SJCRH30 (cell line): ENCODE measurements at places on chromosomes 7 and 10. TPM values are rescaled to one million over a fixed set of nuclear protein-coding genes. Genes with fewer than 3 reads are reported as not detected.

DKK1 gene
- 0.38 and 0.56 TPM in 2 replicates for total RNA-seq

GRCh38 chr7:4681886-4682620 is at the start of gene FOXK1:
TSS of gene FOXK1 (plus strand) at chr7:4682295. CDS start at chr7:4682309, 14 bp downstream.
- H3K4me3 ChIP-seq = peak within 1 kb of the TSS; percentile 99
- no peaks in the 10 kb centered on the region for H3K27me3 ChIP-seq
- DNase-seq = peak; percentile 84
- peaks cover 7% of the 10 kb centered on the region for H3K4me1 ChIP-seq
- no peaks in the 10 kb centered on the region for H3K36me3 ChIP-seq

GRCh38 chr7:64294701-64295420 is 18.9 kb upstream of the ZNF736 start:
- H3K27me3 ChIP-seq = no peaks in the 10 kb centered on the region
- H3K4me3 ChIP-seq = no peak overlapping the region
- no peak for DNase-seq
- no peaks in the 10 kb centered on the region for H3K4me1 ChIP-seq

DNA sequence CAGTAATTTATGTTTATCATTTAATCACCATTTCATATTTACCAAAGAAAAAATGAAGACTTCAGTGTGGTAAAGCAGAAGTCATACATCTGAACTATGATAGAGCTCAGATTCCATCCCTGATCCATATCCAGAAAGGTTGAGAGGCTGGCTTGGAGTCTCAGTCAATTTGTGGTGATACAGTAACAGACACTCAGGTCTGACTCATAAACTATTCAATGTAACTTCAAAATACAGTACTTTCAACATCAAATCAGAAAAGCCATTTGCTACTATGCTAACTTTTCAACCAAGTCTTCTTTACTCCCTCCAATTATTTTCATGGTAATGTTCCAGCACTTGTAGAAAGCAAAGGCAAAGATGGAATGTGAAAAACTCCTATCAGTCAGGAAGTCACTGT is 190.4 kb downstream of the HDAC9 start:
- DNase-seq = no peak
- H3K36me3 ChIP-seq = no peaks in the 10 kb centered on the region
- no peaks in the 10 kb centered on the region for H3K27me3 ChIP-seq
- no peaks in the 10 kb centered on the region for H3K4me1 ChIP-seq
- no peak overlapping the region for H3K27ac ChIP-seq
- H3K4me3 ChIP-seq = no peak overlapping the region

- no peak overlapping the region for H3K4me3 ChIP-seq
- no peak overlapping the region for H3K27ac ChIP-seq
- peaks cover 5% of the 10 kb centered on the region; the same call in 1 of the 2 replicates for H3K36me3 ChIP-seq
- no peak for DNase-seq
- H3K27me3 ChIP-seq = no peaks in the 10 kb centered on the region
Measured at GRCh38 chr7:7672545-7673239, 32.1 kb downstream of the UMAD1 start.

- H3K27me3 ChIP-seq = no peaks in the 10 kb centered on the region
- no peak overlapping the region for H3K27ac ChIP-seq
- H3K36me3 ChIP-seq = no peaks in the 10 kb centered on the region
- no peak for DNase-seq
Measured at GRCh38 chr10:3241274-3241921, 68.8 kb upstream of the PITRM1 start.

- H3K36me3 ChIP-seq = no peaks in the 10 kb centered on the region
- no peaks in the 10 kb centered on the region for H3K27me3 ChIP-seq
- DNase-seq = no peak
- H3K4me1 ChIP-seq = peaks cover 10% of the 10 kb centered on the region; the same call in 1 of the 2 replicates
- H3K4me3 ChIP-seq = no peak overlapping the region
- H3K27ac ChIP-seq = no peak overlapping the region
Measured at GRCh38 chr10:10475812-10476211, 541.9 kb upstream of the CELF2 start.

DNA sequence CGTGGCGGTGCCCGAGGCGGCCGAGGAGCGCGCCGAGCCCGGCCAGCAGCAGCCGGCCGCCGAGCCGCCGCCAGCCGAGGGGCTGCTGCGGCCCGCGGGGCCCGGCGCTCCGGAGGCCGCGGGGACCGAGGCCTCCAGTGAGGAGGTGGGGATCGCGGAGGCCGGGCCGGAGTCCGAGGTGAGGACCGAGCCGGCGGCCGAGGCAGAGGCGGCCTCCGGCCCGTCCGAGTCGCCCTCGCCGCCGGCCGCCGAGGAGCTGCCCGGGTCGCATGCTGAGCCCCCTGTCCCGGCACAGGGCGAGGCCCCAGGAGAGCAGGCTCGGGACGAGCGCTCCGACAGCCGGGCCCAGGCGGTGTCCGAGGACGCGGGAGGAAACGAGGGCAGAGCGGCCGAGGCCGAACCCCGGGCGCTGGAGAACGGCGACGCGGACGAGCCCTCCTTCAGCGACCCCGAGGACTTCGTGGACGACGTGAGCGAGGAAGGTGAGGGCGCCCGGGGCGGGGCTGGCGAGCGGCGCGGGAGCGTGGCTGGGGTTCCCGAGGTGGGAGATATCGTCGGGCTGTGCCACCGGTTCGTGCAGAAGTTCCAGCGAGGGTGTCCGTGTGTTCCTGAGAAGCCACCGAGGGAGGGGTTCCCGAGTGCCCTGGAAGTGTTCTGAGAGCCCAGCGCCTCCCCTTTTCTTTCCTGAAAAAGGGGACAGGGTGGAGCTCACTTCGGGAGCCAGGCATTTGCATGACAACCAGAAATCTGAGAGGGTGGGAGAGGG is 495 bp downstream of the EIF3B start:
- peak overlapping the region; percentile 100 for H3K27ac ChIP-seq
- peaks cover 35% of the 10 kb centered on the region for H3K36me3 ChIP-seq
- peak overlapping the region; percentile 71 for H3K4me3 ChIP-seq

- no peaks in the 10 kb centered on the region for H3K27me3 ChIP-seq
- no peaks in the 10 kb centered on the region for H3K36me3 ChIP-seq
- no peak overlapping the region for H3K4me3 ChIP-seq
- no peak overlapping the region for H3K27ac ChIP-seq
- peaks cover 5% of the 10 kb centered on the region; the same call in 1 of the 2 replicates for H3K4me1 ChIP-seq
- no peak for DNase-seq
Measured at GRCh38 chr7:81869670-81870069, 99.8 kb upstream of the HGF start.

- DNase-seq = no peak
- no peaks in the 10 kb centered on the region for H3K36me3 ChIP-seq
- no peak overlapping the region for H3K27ac ChIP-seq
- no peaks in the 10 kb centered on the region for H3K4me1 ChIP-seq
- H3K4me3 ChIP-seq = no peak overlapping the region
Measured at GRCh38 chr10:32199714-32200394, 143.6 kb upstream of the KIF5B start.

DNA sequence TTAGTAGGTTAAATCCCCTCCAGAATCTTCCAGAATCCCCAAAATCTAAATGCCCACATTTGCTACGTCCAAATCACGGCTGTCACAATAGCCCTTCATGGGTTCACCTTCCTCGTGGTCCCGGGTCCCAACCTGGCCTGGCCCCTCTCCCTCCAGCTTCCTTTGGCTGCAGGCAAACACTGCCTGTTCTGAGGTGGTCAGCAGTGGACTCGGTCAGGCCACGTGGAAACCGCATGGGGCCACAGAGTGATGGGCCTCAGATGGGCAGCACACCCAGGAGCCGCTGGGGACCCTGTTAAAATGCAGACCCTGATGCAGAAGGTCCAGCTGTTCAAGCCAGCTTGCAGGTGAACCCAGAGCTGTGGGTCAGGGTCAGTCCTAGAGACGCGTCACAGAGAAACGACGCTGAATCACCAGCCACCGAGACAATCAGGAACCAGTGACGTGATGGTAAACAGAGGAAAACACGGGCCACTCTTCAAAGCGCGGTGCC is 588.6 kb downstream of the DNAJB6 start:
- peaks cover 33% of the 10 kb centered on the region for H3K27me3 ChIP-seq
- no peak overlapping the region for H3K4me3 ChIP-seq
- no peak overlapping the region for H3K27ac ChIP-seq
- DNase-seq = no peak

DNA sequence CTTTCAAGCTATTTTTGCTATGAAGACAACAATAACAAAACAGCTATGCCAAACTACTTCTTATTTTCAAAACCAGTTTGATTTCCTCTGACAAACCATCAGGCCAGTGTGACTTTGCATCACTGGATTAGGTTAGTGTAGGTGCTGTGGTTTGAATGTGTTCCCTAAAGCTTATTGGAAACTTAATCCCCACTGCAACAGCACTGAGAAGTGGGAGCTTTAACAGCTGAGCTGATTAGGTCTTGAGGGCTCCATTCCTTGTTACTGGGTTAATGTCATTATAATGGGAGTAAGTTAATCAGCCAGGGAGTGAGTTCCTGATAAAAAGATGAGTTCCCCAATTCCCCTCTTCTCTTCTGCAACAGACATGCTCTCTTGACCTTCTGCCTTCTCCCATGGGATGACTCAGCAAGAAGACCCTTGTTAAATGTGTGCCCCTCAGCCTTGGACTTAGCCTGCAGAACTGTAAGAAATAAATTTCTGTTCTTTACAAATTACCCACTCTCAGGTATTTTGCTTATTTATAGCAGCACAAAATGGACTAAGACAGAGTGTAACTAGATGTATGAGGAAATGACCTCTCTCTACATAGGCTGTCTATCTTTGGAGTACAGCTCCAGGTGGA is 186.8 kb downstream of the CTTNBP2 start:
- no peaks in the 10 kb centered on the region for H3K36me3 ChIP-seq
- no peak overlapping the region for H3K4me3 ChIP-seq
- H3K4me1 ChIP-seq = no peaks in the 10 kb centered on the region
- no peak for DNase-seq
- no peak overlapping the region for H3K27ac ChIP-seq

DNA sequence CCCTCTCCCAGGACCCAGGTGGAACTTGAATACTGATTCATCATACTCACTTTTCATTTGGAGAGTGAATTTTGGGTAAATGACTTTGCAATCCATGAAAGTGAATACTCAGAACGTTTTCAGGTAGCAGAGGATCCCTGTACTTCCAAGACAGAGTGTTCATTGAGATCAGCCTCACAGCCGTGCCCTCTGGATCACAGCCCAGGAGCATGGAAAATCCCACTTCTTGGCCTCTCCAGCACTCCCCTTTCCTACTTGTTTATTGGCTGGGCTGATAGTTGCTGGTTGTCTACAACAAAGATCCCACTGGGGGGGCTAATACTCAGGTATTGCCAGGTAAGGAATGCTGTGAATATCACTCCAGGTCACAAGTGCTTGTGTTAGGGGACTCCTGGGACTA is 5.9 kb downstream of the GCK start:
- no peak for DNase-seq
- H3K4me3 ChIP-seq = no peak overlapping the region
- no peaks in the 10 kb centered on the region for H3K27me3 ChIP-seq
- no peaks in the 10 kb centered on the region for H3K36me3 ChIP-seq

GRCh38 chr10:132324186-132324585 is 7.8 kb upstream of the LRRC27 start:
- no peak overlapping the region for H3K27ac ChIP-seq
- no peak for DNase-seq
- H3K4me1 ChIP-seq = peaks cover 3% of the 10 kb centered on the region; the same call in 1 of the 2 replicates
- H3K36me3 ChIP-seq = no peaks in the 10 kb centered on the region
- H3K27me3 ChIP-seq = no peaks in the 10 kb centered on the region

GRCh38 chr7:100612730-100613390 is 520 bp downstream of the MOSPD3 start:
- H3K27me3 ChIP-seq = no peaks in the 10 kb centered on the region
- H3K4me3 ChIP-seq = peak overlapping the region; percentile 72
- H3K27ac ChIP-seq = peak overlapping the region; percentile 52
- peak; percentile 49 for DNase-seq
- H3K4me1 ChIP-seq = 0 out of 2 replicates have a peak, but pooled peaks cover 3% of the 10 kb centered on the region
- H3K36me3 ChIP-seq = no peaks in the 10 kb centered on the region

DNA sequence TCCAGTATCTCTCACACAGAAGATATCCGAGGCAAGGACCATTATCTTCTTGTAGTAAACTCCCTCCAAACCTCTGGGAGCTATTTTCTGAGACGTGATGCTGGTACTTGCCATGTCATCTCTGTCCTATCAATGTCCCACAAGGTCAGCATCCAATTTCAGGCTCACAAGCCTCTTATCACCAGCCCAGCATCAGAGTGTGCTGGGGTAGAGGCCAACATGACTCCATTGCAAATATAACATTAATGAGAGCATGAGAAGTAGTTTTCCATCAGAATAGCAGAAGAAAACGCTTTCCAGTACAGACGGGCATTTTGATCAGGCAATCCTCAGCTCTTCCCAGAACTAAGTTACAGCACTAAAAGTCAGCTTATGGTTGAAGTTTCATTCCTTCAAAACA is 5.6 kb downstream of the MORN4 start:
- DNase-seq = no peak
- H3K36me3 ChIP-seq = no peaks in the 10 kb centered on the region
- no peaks in the 10 kb centered on the region for H3K4me1 ChIP-seq

PRTFDC1 gene
- 0.08 TPM in 1 of 2 replicates, not detected in the other for total RNA-seq

DNA sequence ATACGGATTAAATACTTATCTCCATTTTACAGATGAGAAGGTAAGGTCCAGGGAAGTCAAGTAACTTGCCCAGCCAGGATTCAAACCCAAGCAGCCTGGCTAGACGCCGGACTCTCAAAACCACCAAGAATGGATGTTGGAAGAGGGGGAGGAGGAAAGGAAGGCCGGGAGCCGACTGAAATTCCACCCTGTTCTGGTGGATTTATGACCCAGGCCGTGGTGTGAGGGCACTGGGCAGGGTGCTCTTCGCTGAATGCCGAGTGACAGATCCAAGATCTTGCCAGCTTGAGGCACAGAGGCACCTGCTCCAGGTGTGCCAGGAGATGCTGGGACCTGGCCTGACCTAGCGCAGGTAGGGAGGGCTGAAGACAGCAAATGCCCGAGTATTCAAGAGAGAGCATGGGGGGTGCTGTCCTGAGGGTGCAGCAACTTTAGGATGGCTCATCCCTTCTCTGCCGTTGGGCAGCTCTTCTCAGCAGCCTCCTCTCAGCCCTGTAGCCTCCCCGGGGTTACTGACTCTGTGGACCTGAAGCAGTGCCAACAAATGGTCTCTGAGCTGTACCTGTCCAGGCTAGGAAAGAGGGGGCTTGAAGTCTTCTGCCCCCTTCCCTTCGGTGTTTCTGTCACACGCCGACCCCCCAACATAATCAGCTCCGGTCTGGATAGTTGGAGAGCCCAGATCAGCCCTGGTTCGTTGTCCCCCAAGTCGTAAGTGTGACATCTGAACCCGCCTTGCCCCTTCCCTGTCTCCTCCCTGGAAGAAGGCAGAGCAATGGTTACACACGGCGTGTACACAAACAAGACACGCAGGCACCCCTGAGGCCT is 713 bp downstream of the LOXL4 start:
- H3K27me3 ChIP-seq = no peaks in the 10 kb centered on the region
- H3K36me3 ChIP-seq = no peaks in the 10 kb centered on the region
- peak overlapping the region; percentile 58 for H3K4me3 ChIP-seq

- no peaks in the 10 kb centered on the region for H3K36me3 ChIP-seq
- peak overlapping the region; percentile 23 for H3K4me3 ChIP-seq
- H3K4me1 ChIP-seq = peaks cover 22% of the 10 kb centered on the region
- no peak for DNase-seq
Measured at GRCh38 chr10:29692121-29692539, 57.4 kb upstream of the SVIL start.

TLX1 gene
- total RNA-seq = not detected in 2 replicates
